NCI-H187 (cell line): ENCODE measurements at places on chromosomes 16 and 17.

DNA sequence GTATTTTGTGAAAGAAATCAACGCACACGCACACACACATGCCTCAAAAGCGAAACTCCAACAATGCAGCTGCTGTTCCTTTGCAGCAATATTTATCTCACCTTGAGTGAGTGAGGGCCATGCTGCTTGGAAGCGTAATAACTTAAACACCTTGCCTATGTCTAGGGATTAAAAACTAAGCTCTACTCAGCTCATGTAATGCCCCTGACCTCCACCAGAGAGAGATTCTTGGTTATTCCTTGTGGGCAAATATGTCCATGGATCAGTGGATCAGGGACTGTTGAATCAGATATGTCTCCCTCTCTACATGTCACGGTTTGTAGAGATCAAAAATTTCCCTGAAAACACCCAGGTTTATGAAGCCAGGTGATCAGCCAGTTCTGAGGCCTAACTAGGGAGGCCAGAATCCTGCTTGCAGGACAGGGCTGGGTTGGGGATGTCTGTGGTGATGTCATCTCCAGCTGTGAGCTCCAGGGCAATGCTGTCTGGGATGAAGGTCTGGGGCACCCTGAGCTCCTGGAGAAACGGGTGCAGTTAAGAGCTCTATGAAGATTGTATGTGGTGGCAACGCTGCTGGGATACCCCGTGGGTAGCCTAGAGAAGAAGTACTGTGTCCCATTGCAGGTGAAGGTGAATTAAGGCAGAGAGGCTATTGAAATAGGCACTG, 149.4 kb downstream of the KCNJ12 start:
- no peak for DNase-seq

DNA sequence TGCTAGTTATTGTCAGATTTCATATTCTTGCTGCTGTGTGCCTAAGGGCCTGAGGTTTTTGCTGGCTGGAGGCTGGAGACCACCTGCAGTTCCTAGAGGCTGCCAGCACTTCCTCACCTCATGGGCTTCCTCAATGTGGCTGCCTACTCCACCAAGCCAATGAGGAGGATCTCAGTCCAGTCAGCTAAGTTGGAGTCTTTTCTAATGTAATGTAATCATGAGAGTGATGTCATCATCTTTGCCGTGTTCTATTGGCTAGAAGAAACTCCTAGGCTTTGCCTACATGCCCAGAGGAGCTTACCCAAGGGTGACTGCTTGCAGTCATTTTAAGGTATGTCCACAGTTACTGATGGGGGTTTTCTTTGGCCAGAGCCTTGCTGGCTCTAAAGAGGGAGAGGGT, 53.0 kb downstream of the SOCS3 start:
- DNase-seq = no peak

DNA sequence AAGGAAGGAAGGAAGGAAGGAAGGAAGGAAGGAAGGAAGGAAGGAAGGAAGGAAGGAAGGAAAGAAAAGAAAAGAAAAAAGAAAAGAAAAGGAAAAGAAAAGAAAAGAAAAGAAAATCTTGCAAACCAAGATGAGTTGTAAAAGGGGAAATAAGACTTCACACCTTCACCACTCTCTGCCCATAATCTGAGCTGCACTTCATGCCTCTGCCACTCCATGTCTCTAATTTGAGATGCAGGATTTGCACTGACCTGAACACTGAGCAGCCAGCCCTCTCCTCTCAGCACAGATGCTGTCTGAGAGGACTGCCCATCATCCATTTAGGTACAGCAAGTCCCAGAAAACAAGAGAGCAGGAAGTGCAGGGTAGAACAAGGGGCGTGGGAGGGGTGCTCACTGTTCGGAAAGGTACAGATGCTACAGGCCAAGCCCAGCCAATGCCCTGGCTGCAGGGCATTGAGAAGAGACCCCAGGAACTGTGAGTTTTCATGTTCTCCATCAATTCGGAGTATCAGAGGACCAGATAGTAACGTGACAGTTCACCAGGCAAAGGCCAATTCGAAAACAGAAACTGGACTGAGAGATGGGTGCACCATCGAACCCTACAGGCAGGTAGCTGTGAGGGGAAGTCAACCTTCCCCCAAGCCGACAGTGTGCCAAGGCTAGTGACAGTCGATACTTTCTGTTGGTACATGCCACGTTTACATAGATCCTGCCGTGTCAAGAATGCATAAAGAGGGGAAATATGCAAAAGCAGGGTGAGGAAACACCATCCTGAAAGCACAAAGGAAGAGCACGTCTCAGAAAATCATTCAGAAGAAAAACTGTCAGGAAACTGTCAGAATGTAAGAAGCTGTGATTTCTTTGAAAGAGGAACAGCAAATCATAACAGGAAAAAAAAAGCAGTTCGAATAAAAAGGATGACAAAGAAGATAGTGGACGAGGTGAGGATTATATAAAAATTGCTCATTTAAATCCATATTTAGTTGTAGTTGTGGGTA, 142.0 kb upstream of the RCVRN start:
- DNase-seq = no peak

DNA sequence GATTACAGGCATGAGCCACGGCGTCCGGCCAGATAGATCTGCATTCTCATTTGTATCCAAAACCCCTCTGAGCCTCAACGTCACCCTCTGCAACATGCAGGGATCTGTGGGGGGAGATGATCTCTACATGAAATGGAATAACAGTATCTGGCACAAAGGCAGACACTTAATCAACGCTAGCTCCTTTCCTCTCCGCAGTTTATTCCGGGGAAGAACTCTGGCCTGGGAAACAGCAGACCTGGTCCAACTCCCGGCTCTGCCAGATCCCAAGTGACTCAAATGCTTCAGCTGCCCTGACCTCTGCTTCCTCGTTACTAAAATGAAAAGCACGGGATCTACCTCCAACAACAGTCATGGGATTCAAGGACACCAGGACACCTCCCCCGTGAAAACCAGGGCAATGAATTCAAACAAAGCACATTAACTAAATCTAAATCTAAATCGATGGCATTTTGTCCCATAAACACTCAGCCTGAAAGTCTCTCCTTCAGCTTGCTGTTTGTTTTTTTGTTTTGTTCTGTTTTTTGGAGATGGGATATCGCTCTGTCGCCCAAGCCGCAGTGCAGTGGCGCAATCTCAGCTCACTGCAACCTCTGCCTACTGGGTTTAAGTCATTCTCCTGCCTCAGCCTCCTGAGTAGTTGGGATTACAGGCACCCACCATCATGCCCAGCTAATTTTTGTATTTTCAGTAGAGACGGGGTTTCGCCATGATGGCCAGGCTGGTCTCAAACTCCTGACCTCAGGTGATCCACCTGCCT, 78.2 kb downstream of the NXN start:
- DNase-seq = no peak

DNA sequence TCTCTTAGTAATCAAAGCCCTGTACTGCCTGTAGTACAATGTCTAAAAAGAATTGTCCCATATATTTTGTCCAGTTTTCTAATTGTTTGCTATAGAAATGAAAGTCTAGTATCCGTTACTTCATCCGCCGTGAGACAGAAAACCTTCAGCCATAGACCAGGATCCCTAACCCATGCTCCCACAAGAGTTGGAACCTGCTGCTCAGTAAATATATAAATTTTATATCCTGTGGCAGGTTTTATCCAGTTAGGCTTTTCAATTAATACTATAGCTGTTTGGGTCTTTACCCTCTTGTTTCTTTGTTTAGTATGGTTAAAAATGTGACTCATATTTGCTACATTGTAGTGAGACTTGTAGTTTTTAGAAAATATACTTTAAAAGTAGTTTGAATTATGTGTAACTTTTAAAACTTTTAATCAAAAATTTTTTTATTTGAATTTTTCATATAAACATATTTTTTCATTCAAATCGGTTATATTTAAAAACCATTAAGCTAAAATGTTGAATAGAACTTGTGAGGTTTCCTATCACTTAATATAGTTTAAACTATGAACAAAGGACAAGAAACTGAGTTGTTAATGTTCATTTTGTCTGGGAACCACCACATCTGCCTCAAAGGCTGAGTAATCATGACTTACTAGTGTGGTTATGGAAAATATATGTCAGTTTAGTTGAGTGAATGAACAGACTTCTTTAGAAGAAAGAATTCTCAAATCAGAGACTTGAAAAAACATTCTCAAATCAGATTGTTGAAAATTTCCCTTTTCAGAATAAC, 54.8 kb downstream of the VMP1 start:
- DNase-seq = no peak

DNA sequence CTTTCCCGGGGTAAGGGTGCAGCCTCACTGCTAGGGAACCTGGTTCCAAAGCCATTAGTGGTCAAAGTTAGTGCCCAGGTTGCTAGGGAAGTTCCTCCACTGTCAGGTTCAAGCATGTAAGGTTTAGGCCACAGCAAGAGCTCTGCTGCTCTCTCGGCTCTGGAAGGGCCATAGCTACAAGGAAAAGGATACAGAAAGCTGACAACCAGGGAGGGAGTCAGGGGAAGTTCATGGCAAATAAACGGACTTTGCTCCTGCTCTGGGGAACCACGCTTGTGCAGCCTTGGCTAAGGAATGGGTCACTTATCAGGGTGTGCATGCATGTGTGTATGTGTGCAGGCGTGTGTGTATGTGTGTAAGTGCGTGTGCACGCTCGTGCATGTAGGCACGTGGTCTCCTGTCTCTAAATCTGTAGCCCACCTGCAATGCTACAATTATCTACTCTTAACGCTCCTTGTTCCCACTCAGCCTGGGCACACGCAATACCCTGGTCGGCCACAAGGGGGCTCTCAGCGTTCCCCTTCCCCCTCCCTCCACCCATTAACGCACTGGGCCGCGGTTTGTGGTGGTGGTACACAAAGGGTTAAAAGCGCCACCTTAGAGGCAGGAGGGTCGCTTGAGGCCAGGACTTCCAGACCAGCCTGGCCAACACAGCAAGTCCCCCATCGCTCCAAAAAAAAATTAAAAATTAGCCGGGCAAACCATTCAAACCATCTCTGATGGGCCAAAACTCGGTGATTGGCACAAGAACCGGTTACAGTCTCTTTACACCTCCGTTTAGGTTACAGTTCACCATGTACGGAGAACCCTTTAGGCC, 48.4 kb upstream of the KDM8 start:
- DNase-seq = no peak

DNA sequence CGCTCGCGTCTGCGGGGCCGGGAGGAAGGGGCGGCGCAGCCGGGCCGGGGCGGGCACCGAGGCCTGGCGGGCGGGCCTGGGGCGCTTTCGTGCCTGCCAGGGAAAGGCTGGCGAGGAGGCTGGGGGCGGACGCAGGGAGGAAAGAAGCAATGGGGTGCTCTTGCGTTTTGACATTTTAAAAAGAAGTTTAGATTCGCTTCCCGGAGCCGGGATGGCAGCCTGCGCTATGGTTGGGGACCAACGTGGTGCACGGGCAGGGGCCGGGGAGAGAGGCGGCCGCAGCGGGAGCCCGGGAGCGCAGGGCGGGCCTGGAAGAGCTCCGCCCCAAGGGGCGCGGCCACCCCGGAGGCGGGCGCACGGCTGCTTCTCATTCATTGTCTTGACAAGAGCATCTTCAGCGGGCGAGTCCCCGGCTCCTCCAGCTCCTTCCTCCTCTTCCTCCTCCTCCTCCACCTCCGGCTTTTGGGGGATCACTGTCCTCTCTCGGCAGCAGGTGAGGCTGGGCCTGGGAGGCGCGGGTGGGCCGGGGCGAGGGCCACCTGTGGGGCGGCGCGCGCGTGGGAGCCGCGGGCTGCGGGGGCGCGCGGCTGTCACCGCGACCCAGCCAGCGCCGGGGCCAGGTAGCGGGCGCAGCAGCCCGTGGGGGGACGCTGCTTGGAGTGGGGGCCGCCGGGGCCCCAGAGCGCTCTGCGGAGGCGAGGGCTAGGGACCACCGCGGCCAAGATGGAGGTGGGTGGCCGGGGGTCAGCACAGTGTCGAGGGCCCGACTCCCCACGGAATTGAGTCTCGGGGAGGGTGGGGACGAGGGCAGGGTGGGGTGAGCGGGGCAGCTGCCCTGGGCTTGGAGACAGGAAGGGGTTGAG, at the start of gene CORO1A:
Gene CORO1A, plus strand, starts transcription at position 370 of the 863 bp plus-strand sequence. CDS start 1,608 bp downstream, outside the sequence.
- DNase-seq = no peak

DNA sequence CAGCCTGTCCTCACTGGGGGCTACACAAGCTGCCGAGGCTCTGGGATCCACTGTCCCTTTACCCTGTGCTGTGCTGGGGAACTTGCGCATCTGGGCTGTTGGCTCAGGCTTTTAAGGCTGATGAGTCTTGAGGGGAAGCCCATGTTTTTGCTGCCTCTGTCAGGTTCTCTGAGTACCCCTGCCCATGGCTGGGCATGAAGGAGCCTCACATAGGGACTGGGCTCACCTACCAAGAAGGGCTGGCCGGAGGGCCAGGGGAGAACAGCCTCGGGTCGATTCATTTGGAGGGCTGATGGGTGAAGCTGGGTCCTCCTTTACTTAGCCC, 14.6 kb downstream of the FMNL1 start:
- no peak for DNase-seq

DNA sequence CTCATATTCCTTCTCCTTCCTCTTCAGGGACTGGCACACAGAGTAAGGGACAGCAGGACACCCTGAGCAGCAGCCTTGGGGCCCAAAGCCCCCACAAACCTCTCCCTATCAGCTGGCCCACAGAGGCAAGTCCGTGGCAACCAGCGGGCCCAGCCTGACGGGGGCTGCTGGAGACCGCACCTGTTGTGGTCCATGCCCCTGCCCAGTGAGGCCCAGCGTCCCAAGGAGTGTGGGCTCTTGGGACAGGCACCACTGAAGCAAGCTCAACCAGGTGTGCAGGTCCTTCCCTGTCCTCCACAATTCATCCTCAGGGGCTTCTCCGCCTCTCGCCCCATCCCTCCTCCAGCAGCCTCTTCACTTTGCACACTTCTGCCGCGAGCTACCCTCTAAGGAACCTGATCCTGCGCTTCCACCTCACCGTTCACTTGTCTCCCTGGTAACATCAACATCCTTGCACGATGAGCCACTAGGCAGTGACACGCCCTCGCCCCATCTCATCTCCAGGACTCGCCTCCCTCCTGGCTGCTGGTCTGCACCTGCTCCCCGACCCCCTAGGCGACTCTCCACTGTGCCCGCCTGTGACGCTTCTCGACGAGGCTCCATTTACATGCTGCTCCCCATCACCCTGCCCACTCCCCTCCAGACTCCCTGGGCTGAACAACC, 12.7 kb downstream of the MNT start:
- DNase-seq = peak; percentile 80

GRCh38 chr17:15777717-15778116, 45.6 kb downstream of the TBC1D26 start:
- DNase-seq = no peak

DNA sequence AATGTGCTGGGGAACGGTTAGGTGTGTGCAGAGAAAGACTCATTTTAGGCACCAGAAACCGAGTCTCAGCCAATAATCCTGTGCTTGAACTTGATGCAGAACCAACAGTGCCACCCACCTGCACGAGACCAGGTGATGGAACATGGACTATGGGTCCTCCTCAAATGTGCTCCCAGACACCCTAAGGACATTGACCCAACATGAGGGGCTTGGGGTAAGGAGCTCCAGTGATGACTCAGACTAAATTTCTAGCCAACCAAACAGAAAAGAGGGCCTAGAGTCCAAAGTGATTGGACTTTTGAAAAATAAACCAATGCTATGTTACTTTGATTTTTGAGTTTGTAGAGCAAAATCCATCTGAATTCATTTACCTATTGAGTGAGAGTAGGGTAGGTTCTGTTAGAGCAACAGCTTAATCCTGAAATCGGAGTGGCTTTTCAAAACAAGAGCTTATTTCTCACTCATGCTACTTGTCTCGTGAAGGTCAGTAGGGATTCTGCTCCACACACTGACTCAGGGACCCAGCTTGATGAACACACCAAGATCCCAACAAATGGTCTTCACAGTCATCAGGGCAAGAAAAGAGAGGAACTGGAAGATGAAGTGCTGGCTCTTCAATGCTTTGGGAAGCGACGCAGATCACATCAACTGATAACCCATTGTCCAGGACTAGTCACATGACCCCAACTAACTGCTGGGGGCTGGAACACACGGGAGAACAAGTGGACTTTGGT, 21.8 kb downstream of the FAM20A start:
- no peak for DNase-seq

- no peak for DNase-seq
Observed at GRCh38 chr17:27424941-27425340, 31.3 kb upstream of the KSR1 start.

- DNase-seq = no peak
Observed at GRCh38 chr17:32689348-32689747, 187.6 kb downstream of the MYO1D start.
